ENCODE measurements at places on chromosomes 16 and 17. TPM values are rescaled to one million over a fixed set of nuclear protein-coding genes. Genes with fewer than 3 reads are reported as not detected.

Gene DDX5
- 394 TPM for polyA plus RNA-seq

Gene KRT32
- not detected for polyA plus RNA-seq

Gene UTP18
- 26.2 TPM for polyA plus RNA-seq

Gene CHAD
- 4.0 TPM for polyA plus RNA-seq

Gene TBC1D28
- polyA plus RNA-seq = not detected

Gene AOC2
- polyA plus RNA-seq = 1.0 TPM

Gene TNFSF12
- 25.8 TPM for polyA plus RNA-seq

Gene P2RX5
- 26.3 TPM for polyA plus RNA-seq

DNA sequence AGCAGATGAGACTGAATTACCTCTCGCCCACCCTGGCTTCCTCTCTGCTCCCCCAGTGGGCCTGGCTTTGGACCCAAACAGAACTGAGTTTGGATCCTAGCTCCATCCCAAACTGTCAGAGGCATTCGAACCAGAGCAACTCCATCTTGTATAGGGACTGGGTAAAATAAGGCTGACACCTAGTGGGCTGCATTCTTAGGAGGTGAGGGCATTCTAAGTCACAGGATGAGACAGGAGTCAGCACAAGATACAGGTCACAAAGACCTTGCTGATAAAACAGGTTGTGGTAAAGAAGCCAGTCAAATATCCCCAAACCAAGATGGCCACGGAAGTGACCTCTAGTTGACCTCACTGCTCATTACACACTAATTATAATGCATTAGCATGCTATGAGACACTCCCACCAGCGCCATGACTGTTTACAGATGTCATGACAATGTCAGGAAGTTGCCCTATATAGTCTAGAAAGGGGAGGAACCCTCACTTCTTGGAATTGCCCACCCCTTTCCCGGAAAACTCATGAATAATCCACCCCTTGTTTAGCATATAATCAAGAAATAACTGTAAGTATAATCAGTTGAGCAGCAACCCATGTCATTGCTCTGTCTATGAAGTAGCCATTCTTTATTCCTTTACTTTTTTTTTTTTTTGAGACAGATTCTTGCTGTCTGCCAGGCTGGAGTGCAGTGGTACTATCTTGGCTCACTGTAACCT lies 44.4 kb downstream of the LYRM1 start:
- no peak for DNase-seq

GRCh38 chr17:82081966-82082365 lies 16.1 kb downstream of the FASN start:
- no peak for DNase-seq

GRCh38 chr17:41015454-41015853 lies 6.5 kb upstream of the KRTAP3-1 start:
- no peak for DNase-seq

- no peak for DNase-seq
Measured at GRCh38 chr17:47995241-47995935, 24.5 kb downstream of the CDK5RAP3 start.

- DNase-seq = no peak
Measured at GRCh38 chr16:26413780-26414179, 652.9 kb upstream of the C16orf82 start.

GRCh38 chr17:7558544-7559319 lies at the start of gene TNFSF13:
TNFSF13 (plus strand) TSS chr17:7558750; CDS start chr17:7559040, 290 bp downstream.
- DNase-seq = no peak

DNA sequence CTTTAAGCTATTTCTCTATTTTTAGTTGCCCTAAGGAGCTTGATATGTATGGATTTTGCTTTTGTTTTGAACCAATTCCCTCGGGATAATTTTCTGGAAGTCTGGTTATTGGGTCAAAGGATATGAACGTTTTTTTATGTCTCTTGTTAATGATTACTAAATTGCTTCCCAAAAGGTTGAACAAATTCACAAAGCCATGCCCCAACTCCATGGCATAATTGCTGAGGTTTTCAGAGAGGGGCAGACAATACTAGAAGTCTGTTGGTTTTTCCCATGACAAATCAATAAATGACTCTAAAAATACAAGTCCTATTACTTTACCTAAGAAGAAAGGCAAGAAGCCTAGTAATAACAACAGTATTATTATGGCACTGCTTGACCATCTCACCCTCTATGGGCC lies 11.4 kb upstream of the AKAP1 start:
- DNase-seq = no peak

DNA sequence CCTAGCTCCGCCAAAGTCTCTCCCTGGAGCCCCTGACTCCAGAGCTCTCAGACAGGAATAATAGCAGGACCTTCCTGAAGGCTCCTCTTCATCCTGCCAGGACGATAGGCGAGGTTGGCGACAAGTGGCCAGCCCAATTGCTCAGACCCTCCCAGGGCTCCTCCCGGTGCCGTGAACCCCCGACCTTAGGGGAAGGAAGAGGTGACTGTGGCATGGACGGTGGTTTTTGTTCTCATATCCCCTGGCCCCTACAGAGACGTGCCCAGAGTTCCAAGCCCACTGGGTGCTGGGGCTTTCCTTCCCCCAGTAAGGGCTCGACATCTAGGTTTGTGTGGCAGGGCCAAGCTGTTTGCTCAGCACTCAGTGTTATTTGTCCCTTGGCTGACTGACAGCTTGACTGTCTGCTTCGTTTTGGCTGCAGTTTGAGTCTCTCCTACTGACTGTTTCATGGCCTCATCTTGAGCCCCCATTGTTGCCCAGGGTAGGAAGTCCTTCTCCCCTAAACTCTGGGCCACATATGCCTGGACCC lies 4.6 kb upstream of the ADCY7 start:
- DNase-seq = no peak

DNA sequence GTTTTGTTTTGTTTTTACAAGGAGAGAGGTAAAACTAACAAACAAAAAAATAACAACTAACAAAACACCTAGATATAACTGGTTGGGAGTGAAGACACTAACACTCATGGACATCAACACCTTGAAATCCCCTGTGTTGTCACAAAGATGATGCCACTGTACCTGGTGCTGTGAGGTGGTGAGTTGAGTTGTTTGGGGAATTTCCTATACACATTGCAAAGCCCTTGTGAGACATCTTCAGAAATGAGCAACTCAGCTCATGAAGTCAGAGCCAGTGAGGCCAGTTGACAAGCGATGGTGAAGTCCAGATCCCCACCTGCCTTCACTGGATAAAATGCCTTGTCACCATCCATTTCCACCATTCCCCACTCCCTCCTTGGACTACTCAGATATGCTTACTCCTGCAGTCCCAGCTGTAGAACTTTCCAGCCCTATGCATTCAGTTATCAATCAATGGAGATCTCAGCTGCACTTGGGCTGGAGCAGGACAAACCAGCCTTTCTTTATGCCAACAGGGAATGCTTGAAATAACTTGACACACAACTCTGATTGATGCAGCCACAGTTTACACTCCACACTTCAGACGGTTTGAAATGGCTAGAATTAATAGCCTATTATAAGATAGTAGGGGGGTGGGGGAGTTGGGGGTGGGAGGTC lies 22.2 kb downstream of the ANKFN1 start:
- DNase-seq = no peak

DNA sequence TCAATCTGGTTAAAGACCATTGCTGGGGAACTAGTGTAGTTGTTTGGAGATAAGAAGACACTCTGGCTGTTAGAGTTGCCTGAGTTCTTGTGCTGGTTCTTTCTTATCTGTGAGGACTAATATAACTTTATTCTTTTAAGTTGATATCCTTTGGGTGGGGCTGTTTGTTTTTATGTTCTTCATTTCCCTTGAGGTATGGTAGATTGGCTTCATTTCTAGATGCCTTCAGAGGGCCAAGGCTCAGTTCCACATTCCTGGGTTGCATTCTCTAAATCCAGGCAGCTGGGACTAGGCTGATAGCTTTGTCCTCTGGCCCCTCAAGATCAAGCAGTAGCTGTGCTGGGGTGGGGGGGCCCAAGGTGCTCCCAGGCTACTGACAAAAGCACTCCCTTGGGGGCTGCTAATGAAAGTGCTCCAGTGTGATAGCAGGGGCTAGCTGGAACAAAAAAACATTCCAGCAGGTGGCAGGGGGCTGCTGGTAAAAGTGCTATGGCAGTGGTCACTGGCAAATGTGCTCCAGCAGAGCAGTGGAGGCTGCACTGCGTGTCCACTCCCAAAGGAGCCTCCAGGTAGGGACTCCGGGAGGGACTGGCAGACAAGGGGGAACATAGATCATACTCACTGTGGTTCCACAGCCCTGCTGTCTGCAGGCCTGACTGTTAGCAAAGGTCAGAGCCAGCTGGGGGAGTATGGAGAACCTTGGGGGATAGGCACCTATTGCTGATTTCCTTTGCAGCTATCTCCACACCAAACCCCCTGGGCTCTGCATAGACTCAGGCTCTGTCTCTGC lies 45.9 kb upstream of the KCNJ16 start:
- DNase-seq = no peak

DNA sequence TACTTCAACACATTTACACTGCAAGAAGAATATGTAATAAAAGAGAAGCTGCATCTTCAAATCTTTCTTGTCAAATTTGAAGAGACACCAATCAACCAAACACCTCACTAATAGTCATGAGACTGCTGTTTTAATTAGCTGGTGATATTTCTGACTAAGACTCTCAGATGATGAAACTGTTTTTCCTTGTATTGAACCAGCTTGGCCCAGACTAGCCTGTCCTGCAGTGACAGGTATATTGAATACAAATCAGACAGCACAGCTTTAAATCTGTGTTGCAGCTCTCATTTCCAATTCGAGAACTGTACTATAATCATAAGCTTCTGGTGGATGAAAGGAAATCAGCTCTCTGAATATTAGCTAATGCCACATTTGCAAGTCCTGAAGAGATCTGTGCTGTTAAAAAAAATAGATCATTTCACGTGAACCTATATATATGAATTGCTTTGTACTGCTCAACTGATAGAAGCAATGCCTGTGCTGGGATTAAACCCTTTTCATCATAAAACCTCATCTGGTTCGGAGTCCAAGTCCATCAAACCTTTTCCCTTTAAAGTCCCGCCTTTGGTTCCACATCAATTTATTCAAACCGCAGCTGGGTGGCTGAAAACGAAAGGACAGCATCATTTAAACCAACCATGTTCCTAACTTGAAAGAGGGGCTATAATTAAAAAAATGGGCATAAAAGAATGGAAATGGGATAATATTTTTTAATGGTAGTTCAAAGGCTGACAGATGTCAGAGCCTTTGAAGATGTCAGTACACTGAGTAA lies 306.2 kb downstream of the CEP112 start:
- DNase-seq = no peak

DNA sequence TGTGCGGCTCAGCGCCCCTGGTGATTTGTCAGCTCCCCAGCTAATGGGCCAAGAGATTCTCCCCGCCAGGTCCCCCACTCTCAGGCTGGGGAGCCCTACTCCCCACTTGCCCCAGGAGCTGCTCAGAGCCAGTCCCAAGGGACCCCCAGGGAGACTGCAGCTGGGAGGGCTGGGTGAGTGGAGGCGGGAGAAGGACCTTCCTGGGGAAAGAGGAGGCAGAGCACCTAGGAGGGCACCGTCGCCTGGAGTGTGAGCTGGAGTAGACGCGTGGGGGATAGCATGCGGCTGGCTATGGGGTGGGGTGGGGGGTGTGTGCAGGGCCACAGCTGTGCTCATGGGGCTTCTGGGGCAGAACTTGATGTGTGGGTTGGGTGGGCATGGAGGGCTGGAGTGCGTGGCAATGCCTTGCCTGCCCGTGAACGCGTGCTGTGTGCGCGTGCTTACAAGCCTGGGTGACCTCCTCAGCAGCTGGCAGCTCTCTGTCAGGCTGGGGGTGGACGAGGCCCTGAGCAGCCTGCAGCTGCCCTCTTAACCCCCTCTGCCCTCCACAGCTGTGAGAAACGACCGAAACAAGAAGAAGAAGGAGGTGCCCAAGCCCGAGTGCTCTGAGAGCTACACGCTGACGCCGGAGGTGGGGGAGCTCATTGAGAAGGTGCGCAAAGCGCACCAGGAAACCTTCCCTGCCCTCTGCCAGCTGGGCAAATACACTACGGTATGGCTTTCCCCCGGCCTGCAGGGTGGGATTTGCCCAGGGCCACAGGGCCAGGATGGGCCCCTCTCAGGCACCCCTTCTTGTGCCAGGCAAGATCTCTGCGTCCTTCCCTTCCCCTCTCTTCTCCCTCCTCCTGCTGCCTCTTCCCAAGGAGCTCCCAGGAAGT lies 12.9 kb downstream of the GJD3 start:
- no peak for DNase-seq

DNA sequence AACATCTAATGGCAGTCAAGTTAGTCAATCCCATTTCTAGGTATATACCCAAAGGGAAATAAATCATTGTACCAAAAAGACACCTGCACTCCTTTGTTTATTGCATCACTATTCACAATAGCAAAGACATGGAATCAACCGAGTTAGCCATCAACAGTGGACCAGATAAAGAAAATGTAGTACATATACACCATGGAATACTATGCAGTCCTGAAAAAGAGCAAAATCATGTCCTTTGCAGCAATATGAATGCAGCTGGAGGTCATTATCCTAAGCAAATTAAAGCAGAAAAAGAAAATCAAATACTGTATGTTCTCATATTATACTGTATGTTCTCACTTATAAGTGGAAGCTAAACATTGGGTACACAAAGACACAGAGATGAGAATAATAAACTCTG lies 204.0 kb downstream of the KCNJ2 start:
- DNase-seq = no peak

GRCh38 chr16:11079652-11080187 lies 135.4 kb downstream of the CLEC16A start:
- DNase-seq = no peak

DNA sequence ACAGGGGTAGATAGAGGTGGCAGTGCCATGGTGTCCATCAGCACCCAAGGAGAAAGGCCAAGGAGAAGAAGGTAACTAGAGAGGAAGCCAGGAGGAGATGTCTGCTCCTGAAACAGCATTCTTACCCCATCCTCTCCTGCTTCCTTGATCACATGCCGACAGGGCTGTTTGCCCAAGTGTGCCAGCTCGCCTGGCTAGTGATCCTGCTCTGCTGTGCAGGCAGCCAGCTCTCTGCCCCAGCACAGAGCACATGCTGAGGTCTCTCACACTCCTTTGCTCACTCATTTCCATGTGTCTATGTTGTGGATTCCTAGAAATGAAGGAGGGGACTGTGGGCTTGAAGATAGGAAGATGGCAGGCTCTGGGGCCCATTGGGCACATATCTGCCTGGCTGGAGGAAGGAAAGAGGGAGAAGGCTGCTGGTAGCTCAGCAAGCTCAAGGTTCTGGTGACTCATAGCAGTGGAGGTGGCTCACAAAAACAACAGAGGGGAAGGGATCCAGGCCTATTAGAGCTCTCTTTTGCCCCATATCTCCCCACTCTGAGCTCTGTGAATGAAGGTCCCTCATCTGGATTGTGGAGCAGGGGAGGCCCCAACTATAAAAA lies 54.3 kb downstream of the NEUROD2 start:
- DNase-seq = no peak

- DNase-seq = no peak
Measured at GRCh38 chr17:50414808-50415207, 11.2 kb upstream of the ACSF2 start.

DNA sequence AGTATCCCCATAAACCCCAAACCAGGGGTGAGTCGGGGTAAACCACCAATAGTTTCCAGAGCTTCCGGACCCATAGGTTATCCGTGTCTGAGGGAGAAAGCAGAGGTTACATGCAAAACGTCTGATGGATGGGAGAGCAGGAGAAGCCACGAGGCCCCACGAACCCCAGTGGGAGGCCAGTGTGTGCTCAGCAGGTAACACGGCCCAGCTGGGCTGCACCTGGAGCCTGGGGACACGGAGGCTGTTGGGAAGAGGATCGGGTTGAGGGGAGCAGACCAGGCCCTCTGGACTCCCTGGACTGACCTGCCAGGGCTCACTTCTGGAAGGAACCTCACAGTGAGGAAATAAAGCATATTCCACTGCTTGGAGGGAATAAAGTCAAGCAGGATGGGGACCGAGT lies 78.1 kb downstream of the SEC14L1 start:
- DNase-seq = no peak

Measured in forelimb muscle (tissue), 1 donor.